ENCODE measurements at places on chromosomes 1 and 21. TPM values are rescaled to one million over a fixed set of nuclear protein-coding genes. Genes with fewer than 3 reads are reported as not detected.
A peak's percentile ranks its signal among the peaks of the same experiment; 100 is the strongest.

GRCh38 chr21:24289539-24289938 lies 1317.7 kb downstream of the MRPL39 start:
- no peaks in the 10 kb centered on the region for H3K4me1 ChIP-seq
- DNase-seq: no peak
- H3K36me3 ChIP-seq: no peaks in the 10 kb centered on the region
- H3K27me3 ChIP-seq: no peaks in the 10 kb centered on the region

DNA sequence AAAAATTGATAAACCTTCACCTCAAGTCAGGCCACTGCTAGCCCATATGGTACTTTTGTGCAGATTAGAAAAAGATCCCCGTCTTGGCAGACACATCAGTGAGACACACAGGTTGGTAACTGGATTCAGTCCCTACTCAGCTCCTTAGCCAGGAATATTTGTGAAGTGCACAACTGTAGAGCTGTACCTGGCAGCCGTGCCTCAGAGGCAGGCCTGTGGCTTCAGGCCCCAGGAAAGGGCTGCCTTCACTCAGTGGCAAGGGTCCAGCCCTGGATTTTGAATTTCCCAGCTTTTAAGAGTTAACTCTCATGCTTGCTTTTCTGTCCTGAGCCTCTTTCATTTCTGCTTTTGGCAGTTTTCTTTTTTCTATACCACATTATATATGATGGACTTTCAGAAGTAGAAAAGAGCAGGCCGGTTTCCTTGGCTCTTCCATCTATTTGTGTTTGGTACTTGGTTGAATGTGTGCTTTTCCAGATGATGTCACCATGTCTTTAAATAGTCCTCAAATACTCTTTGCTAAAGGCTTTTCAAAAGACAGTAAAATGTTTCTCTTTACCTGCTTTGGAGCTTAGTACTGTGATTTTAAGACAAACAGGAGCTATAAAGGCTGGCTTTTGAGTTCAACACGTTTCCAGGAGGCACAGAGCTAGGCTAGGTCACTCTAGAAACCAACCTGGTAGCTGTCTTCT lies 186.6 kb downstream of the AK5 start:
- DNase-seq: no peak
- H3K4me1 ChIP-seq: no peaks in the 10 kb centered on the region
- H3K36me3 ChIP-seq: no peaks in the 10 kb centered on the region

DNA sequence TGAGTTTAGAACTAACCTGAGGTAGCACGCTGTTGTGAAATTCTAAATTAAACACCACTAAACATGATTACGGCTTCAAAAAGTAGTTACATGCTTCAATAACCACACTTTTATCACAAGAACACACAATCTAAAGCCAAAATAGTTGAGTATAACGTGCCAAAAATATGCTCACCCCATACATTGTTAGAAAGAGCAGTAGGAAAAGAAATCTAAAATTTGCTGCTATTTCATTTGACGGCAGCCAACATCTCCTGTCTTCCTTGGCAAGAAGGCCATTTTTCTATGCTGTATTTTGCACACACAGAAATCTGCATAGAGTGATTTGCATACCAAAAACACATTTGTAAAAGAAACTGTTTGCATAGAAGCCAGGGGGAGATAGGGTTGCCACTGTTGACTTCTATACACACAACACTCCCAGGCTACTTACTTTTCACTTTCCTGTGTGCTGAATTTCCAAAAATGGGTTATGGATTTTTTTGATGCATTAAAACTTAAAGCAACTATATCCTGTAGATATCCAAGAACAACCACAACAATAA lies 42.9 kb upstream of the DMRTB1 start:
- no peak for DNase-seq
- no peak overlapping the region for H3K27ac ChIP-seq
- no peaks in the 10 kb centered on the region for H3K27me3 ChIP-seq
- H3K4me3 ChIP-seq: no peak overlapping the region

DNA sequence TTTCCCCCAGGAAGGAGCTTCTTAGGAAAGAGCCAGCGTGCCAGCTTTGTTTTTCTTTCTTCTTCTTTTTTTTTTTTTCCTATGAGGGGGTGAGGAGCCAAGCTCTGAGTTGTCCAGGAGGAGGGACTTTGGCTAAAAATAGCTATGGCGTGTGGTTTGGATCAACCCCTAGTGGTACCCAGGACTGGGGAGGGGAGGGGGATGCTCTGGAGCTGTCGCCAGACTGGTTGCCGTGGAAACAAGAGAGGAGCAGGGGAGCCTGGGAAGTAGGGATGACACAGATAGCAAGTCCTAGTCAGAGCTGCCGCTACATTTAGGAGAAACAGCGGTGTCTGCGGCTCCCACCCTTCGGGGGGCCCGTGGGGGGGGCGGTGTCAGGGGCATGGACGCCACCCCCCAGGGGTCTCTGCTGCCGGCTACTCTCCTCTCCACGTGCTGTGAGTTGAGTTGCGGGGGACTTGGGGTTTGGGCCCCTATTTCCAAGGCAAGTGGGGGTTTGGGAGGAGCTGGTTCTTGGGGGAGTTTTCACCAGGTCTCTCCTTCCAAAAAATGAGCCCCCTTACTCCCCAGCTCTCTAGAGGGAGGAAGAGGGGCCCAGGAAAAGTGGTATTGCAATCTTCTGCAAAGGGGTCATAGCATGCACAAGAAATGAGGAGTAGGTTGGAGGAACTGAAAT lies at the start of gene KCNJ9:
KCNJ9 (plus strand) TSS at position 278 of the 676 bp plus-strand sequence. CDS start 2,493 bp downstream, outside the sequence.
- no peak within 1 kb of the TSS for H3K27ac ChIP-seq
- H3K4me1 ChIP-seq: peaks cover 21% of the 10 kb centered on the region
- no peak within 1 kb of the TSS for H3K4me3 ChIP-seq
- DNase-seq: no peak
- H3K27me3 ChIP-seq: no peaks in the 10 kb centered on the region

- no peak for DNase-seq
- H3K27me3 ChIP-seq: no peaks in the 10 kb centered on the region
- no peak overlapping the region for H3K4me3 ChIP-seq
- H3K4me1 ChIP-seq: no peaks in the 10 kb centered on the region
- H3K36me3 ChIP-seq: no peaks in the 10 kb centered on the region
- H3K27ac ChIP-seq: no peak overlapping the region
Observed at GRCh38 chr1:246365708-246366107, 141.4 kb downstream of the SMYD3 start.

DNA sequence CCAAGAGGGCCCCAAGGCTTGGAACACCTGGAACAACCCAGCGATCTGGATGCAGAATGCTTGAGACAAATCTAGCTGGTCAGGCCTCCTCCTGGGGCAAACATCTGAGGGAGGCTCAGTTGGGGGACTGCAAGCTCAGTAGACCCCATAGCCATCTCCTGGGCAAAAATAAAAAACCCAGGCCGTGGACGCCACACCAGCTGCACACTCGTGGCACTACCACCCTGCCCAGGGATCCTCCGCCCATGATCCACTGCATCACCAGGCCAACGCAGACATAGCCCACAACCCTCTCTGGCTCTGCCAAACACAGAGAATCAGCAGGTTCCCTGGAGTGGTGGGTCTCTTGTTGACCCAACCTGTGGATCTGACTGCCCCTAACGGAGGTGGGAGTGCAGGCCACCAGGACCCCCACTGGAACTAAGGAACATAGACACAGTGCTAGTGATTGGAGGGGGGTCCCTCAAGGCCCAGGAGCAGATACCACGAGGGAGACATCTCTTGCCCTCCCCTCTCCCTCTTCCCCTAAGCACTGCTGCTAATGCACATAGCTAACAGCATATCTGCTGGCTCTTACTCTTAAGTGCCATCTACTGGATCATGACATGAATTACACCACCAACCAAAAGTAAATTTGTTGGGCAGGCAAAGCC lies 147.2 kb downstream of the CHD1L start:
- H3K36me3 ChIP-seq: no peaks in the 10 kb centered on the region
- H3K27me3 ChIP-seq: no peaks in the 10 kb centered on the region
- H3K27ac ChIP-seq: no peak overlapping the region
- H3K4me1 ChIP-seq: no peaks in the 10 kb centered on the region
- no peak overlapping the region for H3K4me3 ChIP-seq

GRCh38 chr21:45347048-45347711 lies 57.8 kb upstream of the COL18A1 start:
- H3K27me3 ChIP-seq: no peaks in the 10 kb centered on the region
- H3K4me1 ChIP-seq: no peaks in the 10 kb centered on the region
- DNase-seq: no peak

DNA sequence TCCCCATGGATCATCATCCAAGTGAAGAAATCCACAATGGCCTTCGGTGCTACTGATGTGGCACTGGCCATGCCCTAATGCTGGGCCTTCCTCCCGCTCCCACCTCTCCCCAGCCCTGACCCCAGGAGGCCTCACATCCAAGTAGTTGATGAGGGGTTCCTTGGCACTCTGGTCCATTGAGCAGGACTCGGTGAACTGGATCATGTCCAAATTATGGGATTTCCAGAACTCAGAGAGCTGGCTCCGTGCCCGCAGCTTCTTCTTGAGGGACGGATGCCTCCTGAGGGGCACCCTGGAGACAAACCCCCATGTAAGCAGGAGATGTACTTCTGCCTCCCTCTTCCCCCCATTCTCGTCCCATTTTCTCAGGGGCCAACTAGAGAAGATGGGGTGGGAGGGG lies 929 bp downstream of the CTSE start:
- H3K27me3 ChIP-seq: no peaks in the 10 kb centered on the region
- peak; percentile 58 for DNase-seq
- H3K4me3 ChIP-seq: no peak overlapping the region
- H3K4me1 ChIP-seq: peaks cover 36% of the 10 kb centered on the region
- H3K27ac ChIP-seq: peak overlapping the region; percentile 93
- no peaks in the 10 kb centered on the region for H3K36me3 ChIP-seq

DNA sequence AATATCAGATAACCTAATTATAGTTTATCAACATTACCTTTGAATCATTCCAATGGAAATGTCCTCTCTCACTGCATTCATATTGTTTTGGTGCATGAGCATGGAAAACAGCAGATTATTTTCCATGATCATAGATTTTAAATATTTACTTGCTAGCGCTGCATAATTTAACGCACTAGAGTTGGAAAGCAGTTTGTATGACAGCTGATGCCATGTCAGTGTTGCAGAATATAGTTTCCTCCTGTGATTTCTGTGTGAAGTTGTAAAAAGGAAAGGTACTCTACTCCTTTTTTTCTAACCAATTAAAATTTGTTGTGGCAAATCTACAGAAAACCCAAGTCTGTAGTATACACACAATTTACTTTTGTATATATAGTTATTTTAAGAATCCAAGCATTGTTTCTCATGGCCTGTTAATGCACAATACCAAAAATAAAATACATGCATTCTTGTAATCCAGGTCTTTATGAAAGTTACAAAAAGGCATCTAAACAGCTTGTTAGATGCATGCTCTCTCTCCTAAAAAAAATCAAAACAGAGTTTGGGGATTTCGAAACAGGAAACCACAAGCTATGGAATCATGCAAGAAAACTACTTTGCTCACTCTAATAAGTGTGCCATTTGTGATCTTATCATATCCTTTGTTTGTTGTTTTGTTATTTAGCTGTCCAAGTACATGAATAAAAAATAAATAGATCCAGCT lies 1.9 kb upstream of the ATG4C start:
- no peak overlapping the region for H3K4me3 ChIP-seq
- H3K27ac ChIP-seq: no peak overlapping the region
- no peak for DNase-seq
- no peaks in the 10 kb centered on the region for H3K36me3 ChIP-seq
- H3K27me3 ChIP-seq: no peaks in the 10 kb centered on the region
- peaks cover 8% of the 10 kb centered on the region for H3K4me1 ChIP-seq

GRCh38 chr1:109190189-109190588 lies 23.5 kb upstream of the SARS1 start:
- H3K36me3 ChIP-seq: no peaks in the 10 kb centered on the region
- H3K27me3 ChIP-seq: no peaks in the 10 kb centered on the region
- H3K4me3 ChIP-seq: no peak overlapping the region
- H3K27ac ChIP-seq: no peak overlapping the region

GRCh38 chr1:236457775-236458174 lies 63.7 kb downstream of the EDARADD start:
- H3K4me1 ChIP-seq: no peaks in the 10 kb centered on the region
- no peaks in the 10 kb centered on the region for H3K36me3 ChIP-seq
- no peak overlapping the region for H3K4me3 ChIP-seq
- H3K27ac ChIP-seq: no peak overlapping the region
- no peaks in the 10 kb centered on the region for H3K27me3 ChIP-seq

- H3K36me3 ChIP-seq: no peaks in the 10 kb centered on the region
- H3K4me3 ChIP-seq: peak overlapping the region; percentile 83
- peak overlapping the region; percentile 100 for H3K27ac ChIP-seq
- peaks cover 34% of the 10 kb centered on the region for H3K4me1 ChIP-seq
- peak; percentile 91 for DNase-seq
Observed at GRCh38 chr1:183022202-183023145, 746 bp upstream of the LAMC1 start.

- H3K4me1 ChIP-seq: no peaks in the 10 kb centered on the region
- H3K4me3 ChIP-seq: no peak overlapping the region
- DNase-seq: no peak
- no peak overlapping the region for H3K27ac ChIP-seq
- no peaks in the 10 kb centered on the region for H3K36me3 ChIP-seq
Observed at GRCh38 chr1:48831120-48831978, 54.7 kb upstream of the BEND5 start.

- H3K36me3 ChIP-seq: no peaks in the 10 kb centered on the region
- peak; percentile 71 for DNase-seq
- no peaks in the 10 kb centered on the region for H3K27me3 ChIP-seq
- peaks cover 6% of the 10 kb centered on the region for H3K4me1 ChIP-seq
Observed at GRCh38 chr1:869499-870244, 54.1 kb upstream of the SAMD11 start.

DNA sequence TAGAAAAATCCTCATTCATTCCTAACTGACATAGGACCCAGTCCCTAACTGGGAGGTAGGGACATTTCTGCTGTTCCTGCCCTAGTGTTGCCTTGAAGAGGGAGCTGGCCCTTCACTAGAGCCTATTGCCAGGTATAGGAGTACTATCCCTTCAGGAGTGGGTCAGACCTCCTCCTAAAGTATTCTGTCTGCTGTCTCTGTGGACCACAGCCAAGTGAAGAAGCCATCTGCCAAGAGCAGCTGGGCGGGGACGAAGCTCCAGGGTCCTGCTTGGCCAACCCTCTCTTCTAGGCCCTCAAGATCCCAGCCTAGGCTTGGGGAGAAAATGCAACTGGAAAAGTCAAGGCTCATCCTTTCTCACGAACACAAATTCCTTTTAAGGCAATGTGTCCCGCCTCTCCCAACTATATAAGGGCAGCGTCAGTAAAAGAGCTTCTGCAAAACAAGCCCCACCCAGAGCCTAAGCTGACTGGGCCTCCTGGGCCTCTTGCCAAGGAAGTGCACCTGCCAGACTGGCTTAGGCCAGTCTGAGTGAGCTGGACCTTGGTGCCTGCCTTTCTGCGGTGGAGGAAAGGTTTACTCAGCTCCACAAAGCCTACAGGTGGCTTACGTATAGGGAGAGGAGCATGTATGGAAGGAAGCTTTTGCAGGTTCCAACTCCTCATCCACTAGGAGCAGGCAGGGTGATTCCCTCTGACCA lies 638 bp upstream of the TUFT1 start:
- H3K27me3 ChIP-seq: no peaks in the 10 kb centered on the region
- peak overlapping the region; percentile 91 for H3K27ac ChIP-seq
- H3K4me3 ChIP-seq: no peak overlapping the region
- H3K36me3 ChIP-seq: no peaks in the 10 kb centered on the region
- peak; percentile 95 for DNase-seq
- H3K4me1 ChIP-seq: peaks cover 19% of the 10 kb centered on the region

- H3K27me3 ChIP-seq: no peaks in the 10 kb centered on the region
- H3K4me1 ChIP-seq: no peaks in the 10 kb centered on the region
- no peak overlapping the region for H3K4me3 ChIP-seq
- H3K27ac ChIP-seq: no peak overlapping the region
- DNase-seq: no peak
- H3K36me3 ChIP-seq: no peaks in the 10 kb centered on the region
Observed at GRCh38 chr1:40003156-40004093, 37.1 kb upstream of the CAP1 start.

The PODN gene
- 122 TPM for total RNA-seq

The DIRAS3 gene
- total RNA-seq: 2.1 TPM

The ARHGAP30 gene
- 3.2 TPM for total RNA-seq

The PLA2G2A gene
- 44.4 TPM for total RNA-seq

The PHLDA3 gene
- total RNA-seq: 17.2 TPM

The CNR2 gene
- 0.13 TPM for total RNA-seq

The C1orf74 gene
- 2.0 TPM for total RNA-seq

The LCE2C gene
- total RNA-seq: 17.6 TPM

The ANGPTL3 gene
- not detected for total RNA-seq

All from thyroid gland (tissue), 4 donors.